ENCODE measurements at places on chromosomes 11 and 22.
A peak's percentile ranks its signal among the peaks of the same experiment; 100 is the strongest.

GRCh38 chr11:74744277-74744676 is 4.4 kb upstream of the RNF169 start:
- no peak for DNase-seq

DNA sequence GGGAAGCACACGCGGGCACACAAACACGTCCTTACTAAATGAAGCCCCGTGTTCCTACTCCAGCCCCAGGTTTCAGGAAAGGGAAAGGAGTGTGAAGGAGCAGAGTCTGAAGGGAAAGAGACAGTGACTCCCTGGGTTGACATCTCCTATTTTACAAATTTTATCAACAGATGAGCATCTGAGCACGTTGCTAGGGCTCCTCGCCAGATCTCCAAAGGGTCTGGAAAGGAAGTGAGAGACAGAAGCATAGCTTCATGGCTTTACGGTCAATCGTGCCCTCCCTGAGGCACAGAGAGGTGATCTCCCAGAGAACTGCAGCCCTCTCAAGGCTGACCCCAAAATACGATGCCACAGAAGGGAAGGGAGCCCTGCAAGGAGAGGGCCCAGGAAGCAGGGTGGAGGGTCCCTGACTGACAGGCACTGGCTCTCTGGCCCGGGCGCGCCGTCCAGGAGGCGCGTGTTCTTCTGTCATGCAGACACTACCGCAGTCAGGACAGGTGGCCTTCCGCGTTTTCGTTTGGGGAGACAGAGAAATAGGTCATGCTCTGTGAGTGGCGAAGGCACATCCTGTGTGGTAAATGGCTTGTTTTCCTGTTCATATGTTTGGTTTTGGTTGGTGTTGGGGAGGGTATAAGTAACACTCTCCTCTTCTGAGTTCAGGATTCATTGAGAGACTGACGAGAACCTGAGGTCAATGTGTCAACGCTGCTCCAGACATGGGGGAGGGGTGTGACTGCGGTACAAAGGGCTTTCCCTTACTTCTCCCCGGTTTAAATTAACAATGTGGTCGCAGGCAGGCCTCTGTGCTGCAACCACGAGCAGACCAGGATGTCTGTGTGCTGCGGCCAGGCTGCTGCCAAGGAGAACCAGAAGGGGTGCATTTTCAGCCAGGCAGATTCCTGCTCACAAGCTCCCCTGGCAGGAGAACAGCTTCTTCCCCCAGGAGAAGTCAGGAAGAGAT is 813.3 kb downstream of the OPCML start:
- DNase-seq: peak; percentile 52

DNA sequence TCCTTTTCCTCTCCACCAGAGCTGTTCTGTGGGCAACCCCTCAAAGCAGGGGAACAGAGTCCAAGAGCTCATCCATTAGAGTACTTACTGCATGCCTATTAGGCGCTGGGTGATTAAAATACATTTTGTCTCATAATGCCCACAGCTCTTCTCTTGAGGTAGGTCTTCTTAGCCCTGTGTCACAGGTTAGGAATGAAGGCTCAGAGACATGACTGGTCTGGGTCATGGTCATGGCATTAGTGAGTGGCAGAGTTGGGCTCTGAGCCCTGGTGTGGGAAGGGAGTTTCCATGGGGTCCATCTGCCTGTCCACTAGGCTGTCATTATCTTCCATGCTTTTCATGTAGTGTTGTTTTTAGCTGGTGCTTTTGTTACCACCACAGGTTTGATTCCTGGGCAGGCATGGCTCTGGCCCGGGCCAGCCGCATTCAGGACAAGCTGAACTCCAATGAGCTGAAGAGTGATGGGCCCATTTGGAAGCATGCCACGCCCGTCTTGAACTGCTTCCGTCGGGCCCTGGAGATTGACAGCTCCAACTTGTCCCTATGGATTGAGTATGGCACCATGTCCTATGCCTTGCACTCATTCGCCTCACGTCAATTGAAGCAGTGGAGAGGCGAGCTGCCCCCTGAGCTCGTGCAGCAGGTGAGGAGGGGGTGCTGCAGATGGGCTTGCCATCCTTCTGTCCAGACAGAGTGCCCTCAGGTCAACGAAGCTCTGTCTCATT is 76.1 kb downstream of the CABIN1 start:
- DNase-seq: no peak

DNA sequence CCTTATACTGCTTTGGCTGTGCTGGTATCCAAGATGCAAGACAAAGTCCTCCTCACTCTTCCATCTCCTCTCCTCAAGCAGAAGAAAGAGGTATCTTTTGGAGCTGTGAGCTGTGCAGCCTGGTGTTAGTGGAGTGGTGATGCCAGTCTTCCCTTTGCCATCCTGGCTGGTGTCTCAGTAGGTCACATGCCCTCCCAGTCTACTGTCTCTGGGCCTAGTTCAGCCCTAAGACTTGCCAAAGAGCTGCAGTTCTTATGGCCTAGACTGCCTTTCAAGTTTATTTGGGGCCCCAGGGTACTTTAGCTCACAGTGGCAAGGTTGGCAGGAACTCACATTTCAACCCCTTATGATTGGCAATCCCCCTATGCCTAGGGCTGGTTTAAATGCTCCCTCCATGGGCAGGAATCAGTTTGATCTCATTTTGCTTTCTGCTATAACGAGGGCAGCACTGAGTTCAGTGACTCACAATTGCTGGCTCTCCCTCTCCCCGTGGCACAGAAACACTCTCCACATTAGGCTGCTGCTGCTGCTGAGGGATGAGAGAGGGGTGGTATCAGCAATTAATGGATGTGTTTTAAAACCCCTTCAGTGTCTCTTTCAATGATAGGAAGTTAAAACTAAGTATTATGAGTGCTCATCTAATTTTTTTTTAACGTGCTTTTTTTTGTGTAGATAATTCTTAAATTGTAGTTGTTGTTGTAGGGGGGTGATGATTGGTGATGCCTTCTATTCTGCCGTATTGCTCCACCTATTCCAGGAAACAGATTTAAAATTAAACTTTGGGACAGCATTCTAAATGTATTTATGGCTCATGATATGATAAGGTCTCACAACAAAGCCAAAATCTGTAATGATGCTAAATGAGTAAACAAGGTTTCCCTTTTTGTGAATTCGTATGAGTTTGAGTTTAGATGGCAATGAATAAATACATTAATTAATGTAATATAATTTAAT is 1295.0 kb downstream of the JRKL start:
- DNase-seq: no peak

DNA sequence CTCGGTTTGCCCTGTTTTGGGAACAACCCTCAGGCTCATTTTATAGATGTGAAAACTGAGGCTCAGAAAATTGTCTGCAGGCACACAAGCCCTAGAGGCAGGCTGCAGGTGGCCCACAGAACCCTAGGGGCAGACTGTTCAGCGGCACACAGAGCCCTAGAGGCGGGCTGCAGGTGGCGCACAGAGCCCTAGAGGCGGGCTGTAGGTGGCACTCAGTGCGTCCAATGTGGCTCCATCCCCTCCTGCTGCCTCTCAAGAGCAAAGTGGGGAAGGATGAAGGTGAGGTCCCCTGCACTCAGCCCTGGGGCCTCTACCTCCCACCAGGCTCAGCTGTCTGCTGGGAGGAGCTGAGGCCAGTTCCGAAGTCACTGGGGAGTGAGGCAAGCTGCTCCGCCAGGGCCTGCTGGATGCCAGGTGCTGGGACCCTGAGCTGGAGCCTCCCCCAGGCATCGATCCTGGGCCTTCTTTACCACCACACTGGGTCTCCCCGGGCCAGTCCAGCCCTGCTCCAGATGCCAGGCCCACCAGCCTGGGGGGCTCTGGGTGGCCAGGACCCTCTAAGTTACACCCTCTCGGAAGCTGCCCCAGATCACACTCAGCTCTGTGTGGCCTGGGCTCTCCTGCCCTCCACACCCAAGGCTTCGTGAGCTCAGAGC is 2.3 kb downstream of the ACY3 start:
- no peak for DNase-seq

Data from T-helper 17 cell (primary cell).